HT-29 (cell line): ENCODE measurements at places on chromosomes 13 and 19. TPM values are rescaled to one million over a fixed set of nuclear protein-coding genes. Genes with fewer than 3 reads are reported as not detected.
A peak's percentile ranks its signal among the peaks of the same experiment; 100 is the strongest.

GRCh38 chr19:53912653-53913052 lies 3.6 kb downstream of the CACNG7 start:
- DNase-seq, result no peak

GRCh38 chr19:3115916-3116602 lies 19.8 kb upstream of the GNA15 start:
- no peak for DNase-seq

- peak; percentile 69 for DNase-seq
Observed at GRCh38 chr19:41696402-41697197, 8.5 kb upstream of the CEACAM7 start.

HAUS8 gene
- total RNA-seq, result 9.1 and 11.7 TPM in 2 replicates

DNA sequence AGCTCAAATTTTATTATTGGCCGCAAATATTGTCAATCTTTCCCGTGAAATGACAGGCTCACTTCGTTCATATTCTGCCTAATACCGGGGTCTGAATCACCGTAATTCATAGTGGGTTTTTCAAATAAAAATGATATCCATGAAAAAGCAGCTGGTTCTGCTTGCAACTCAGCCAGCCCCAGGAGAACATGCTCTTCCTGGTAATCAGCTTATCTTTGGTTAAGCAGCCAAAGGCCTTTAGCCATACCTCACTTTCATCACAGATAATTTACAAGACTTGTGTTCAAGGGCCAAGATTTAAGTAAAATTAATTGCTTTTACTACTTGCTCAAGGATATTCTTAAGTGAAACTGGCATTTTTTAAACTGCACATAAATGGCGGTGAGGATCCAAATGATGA lies 22.5 kb downstream of the RNASEH2B start:
- DNase-seq, result no peak

- no peak for DNase-seq
Observed at GRCh38 chr13:23394821-23395220, 38.7 kb downstream of the SACS start.

- DNase-seq, result no peak
Observed at GRCh38 chr19:15538774-15539173, 30.4 kb downstream of the CYP4F22 start.

DNA sequence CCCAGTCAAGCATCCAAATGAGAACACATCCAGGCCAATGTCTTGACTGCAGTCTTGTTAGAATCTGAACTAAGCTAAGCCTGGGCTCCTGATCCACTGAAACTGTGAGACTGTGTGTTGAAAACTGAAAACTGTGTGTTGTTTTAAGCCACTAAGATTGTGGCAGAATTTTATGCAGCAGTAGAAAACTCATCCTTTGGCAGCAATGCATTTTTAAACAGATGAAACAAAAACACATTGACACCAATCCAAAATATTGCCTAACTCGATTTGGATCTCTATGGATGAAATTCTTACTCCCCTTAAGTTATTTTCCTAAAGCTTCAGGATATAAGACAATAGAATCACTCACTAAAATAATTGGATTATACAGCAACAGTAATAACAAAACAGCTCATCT lies 202.3 kb upstream of the KLF12 start:
- no peak for DNase-seq

- no peak for DNase-seq
Observed at GRCh38 chr13:84563611-84564010, 681.3 kb upstream of the SLITRK1 start.

S1PR5 gene
- total RNA-seq, result not detected in 2 replicates

DNA sequence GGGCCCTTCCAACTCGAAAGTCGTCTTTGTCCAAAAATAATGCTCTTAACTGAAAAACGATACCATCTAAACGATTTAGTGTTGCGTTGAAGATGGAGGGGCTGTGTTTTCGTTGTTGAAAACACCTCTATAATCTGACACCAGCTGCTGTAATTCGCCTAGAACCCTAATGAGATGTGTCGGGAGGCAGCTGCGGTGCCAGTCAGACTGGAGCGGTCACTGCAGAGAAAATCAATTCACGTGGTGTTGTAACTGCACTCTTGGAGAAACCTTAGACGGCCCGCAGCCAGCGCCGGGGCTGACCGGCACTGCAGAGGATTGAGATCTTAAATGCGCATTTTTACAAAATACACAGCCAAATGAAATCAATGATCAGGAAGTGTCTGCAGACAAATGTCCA lies 339.1 kb downstream of the ZNF536 start:
- DNase-seq, result no peak

CCDC159 gene
- 3.5 and 9.2 TPM in 2 replicates for total RNA-seq

- no peak for DNase-seq
Observed at GRCh38 chr13:44312131-44312530, 61.5 kb upstream of the SERP2 start.

- DNase-seq, result no peak
Observed at GRCh38 chr19:51327066-51328001, 14.6 kb downstream of the VSIG10L start.

CYP4F2 gene
- 0.18 TPM in 1 of 2 replicates, not detected in the other for total RNA-seq

- DNase-seq, result no peak
Observed at GRCh38 chr13:50080203-50080910, 65.1 kb downstream of the KCNRG start.

- peak; percentile 62 for DNase-seq
Observed at GRCh38 chr19:44611812-44612295, 1.5 kb upstream of the IGSF23 start.
